Activated CD4-positive, alpha-beta memory T cell treated with anti-CD3 and anti-CD28 coated beads, Interleukin-2, amount 10 ng/mL, durations not matched to agents 7 days and 5 days (primary cell): ENCODE measurements at places on chromosomes 16 and 17.
A peak's percentile ranks its signal among the peaks of the same experiment; 100 is the strongest.

DNA sequence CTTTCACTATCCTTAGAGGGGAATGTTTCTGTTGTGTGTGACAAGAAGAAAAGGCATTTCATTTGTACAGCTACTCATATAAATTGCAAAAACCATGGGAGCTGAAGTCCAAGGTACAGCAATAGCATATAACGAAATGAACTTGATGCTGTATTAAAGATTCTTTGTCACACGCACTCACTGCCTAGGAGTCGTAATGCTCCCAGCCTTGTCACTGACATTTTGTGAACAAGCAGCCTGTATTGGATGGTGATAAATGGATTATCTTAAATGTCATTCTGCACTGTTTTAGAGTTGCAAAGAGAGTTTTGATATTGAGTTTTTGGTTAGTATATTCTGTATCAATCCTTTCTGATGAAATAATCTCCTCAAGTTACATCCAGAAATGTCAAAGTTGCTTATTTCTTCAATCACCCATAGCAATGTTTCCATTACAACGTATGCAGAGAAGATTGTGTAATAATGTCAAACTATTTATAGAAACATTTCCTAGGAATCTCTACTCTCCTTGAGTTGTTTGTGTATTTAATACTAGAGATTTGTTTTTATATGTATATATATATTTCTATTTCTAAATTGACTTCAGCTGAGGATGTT lies 270.6 kb downstream of the FTO start:
- DNase-seq, result no peak

DNA sequence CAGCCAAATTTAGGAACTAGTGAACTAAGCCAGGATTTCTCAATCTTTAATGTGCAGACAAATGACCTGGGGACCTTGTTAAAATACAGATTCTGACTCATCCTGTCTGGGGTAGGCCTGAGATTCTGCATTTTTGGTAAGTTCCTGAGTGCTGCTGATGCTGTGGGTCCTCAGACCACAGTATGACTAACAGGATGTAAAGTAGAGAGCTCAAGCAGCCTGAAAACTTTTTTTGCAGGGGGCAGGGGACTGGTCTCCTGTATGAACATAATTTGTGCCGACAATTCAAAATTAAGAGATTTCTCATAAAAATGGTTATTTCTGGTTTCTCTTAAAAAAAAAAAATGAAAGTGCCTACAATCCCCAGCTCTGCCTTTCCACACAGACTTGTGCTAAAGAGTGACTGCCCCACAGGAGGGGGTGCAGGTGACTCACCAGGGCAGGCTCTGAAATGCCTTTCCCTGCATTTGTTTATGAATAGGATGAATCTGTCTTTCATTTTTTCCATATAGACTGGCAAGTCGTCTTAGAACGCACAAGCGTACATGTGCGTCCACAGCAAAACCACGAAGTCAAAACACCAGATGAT lies 271.5 kb downstream of the PHKB start:
- peak; percentile 51 for DNase-seq

DNA sequence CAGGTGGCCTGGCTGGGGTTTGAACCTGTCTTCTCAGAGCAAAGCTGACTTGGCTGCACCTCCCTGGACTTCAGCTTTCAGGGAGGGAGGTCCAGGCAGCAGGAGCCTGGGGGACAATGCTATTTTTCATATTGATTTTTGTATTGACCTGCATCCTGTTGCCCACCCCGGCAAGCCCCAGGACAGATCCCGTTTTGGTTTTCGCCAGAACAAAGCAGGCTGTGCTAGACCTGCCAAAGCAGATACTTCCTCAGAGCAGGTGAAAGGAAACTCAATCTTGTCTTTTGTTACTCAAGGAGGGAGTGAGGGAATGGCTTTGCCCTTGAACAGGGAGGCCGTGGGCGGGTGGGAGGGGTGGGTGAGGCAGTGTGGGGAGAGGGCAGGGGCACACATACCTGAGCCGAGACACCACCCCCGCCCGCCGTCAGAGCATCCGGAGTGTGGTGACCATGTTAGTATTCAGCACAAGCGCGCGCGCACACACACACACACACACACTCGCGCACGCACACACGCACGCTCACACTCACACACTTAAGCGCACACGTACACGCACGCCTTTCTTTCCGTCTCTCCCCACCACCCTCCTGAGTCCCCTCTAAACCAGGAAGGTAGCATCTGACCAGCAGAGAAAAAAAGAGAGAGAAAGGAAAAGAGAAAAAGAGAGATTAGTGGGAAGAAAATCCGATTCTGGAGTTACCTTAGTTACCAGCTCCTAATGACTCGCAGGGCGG lies 59.5 kb downstream of the RAI1 start:
- peak; percentile 46 for DNase-seq

DNA sequence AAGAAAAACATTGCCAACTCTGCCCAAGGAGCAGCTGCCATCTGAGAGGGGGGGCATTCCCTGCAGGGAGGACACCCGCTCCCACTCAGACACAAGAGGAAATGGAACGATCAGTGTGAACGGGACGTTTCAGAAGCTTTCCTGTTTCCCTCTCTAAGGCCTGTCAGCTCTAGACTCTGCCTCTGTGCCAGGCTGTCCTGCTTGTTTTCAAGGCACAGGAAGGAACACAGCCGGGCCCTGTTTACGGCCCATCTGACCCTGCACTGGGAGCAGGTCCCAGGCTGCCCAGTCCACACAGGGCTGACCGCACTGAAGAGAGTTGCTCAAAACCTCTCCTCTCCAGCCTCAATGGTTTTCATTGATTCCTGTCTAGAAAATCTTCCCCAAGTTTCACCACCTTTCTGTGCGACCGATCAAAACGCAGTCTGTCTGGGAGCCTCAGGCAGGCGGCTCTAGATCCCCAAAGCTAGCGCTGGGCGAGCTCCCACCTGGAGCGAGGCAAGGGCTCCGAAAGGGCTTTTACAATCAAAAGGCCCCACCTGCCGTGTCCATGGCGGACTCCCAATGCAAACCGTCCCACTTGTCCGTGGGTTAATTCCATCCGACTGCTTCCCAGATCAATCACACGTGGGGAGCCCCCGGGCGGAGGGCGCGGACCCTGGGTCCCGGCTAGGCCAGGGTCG lies 1.5 kb downstream of the PIEZO1 start:
- peak; percentile 35 for DNase-seq

- DNase-seq, result peak; percentile 40
Observed at GRCh38 chr16:14286368-14287230, 215.5 kb downstream of the MRTFB start.

DNA sequence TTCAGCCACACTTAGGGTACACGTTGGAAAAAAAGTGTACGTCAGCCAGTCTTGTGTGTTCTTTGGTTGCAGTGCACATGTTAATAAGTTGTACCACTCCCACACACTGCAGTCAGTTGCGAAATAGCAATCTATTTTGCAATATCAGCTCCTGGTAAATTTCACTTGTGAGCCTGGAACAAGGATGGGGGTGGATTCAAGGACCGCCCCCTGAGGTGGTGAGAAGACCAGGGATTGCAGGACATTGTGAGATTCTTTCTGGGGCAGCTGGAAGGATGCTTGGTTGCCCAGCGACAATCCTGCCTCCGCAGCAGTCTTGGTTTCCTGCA lies 78.6 kb upstream of the ZFHX3 start:
- DNase-seq, result no peak

DNA sequence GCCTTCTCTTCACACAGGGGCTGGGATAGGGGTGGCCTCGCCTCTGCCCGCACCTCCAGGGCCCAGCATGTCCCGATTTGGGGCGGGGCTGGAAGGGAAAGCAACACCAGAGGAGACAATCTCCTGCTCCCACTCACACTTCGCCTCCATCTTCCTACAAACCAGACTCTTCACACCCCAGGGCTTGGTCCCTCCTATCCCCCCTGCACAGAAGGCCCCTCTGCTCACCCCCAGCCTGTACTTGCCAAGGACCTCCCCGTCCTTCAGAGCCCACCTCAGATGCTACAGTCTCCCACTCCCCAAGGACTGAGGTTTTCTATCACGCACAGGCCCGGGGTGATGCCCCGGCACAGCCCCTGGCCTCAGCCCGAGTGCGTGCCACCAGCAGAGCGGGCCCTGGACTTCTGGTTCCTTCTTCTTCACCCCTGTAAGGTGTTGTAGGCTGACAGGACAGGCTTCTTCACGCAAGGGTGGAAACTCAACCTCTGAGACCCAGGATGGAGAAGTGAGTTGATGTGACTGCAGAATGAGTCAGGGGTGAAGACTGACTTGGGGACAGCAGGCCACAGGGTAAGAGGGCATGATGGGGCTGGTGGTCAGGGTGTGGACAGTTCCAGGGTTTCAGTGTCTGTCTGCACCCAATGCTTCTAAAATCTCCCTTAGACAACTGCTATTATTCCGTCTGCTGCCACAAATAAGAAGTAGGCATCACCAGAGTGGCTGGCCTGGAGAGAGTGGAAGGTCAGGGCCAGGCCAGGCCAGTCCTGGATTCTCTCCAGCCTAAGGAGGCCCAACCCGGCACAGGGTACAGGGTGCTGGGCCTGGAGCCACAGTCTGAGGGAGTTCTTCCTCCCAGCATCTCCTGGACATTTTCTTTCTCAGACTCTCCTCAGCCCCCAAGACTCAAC lies 2.5 kb downstream of the ITGAE start:
- DNase-seq, result no peak

DNA sequence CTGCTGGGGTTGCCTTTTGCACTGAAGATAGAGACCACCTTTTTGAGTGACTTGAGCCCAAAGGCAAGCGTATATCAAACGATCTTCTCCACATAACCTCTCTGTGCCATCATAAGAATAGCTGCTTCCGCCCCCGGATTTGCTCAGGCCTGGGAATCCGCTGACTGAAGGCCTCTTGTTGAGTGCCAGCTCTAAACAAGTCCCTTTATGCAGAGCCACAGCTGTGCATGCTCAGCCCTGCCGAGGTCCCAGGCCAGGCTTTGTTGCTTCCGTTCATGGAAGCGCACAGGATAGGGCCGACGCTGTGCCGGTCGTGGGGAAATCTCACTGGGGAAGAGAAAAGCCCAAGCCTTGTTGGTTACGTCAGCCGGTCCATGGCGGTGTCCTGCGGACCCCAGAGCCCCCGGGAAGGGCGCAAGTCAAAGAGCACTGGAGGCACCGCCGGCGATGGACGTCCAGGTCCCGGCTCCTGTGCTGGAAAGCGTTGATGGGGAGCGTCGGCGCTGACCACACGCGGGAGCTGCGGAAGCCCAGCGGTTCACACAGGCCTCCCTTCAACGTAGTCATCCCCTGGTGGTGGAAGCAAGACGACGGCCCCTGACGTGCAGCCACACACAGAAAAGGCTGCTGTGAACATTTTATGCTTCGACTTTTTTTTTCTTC lies 23.5 kb upstream of the RPL13 start:
- no peak for DNase-seq

DNA sequence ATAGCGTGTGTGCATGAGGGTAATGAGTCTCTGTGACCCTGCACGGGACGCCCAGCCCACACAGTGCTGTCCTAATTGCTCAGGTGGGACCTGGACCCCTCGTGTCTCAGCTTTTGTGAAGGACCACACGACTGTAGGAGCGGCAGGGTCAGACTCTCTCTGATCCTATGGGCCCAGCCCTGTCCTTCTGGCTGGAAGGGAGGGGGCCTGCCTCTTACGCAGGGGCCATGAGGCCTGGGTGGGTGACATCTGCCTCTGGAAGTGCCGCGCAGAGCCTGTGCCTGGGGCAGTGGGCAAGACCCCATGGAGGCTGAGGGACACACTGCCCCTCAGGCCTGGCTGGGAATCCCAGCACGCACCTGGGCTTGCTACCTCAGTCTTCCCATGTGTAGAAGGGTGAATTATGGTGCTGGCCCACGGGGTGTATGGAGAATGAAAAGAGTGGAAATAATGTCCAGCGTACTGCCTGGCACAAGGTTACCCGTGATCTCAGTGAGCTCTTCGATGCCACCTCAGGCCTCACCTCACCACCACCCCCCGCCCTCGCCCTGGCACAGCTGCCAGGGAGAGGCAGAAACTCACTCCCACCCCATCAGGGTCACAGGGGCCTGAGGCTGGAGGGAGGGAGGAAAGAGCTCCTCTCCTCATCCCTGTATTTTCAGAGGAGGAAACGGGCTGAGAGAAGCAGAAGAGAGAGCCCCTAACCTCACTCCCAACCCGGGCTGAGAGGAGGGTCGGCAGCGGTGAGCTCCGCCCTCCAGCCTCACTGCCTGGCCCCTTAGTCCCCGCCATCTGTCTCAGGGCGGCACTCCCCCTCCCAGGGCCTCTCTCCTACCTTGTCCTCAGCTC lies 27.1 kb upstream of the DBNDD1 start:
- no peak for DNase-seq

- no peak for DNase-seq
Observed at GRCh38 chr17:77356109-77356689, 215.4 kb downstream of the SEC14L1 start.

DNA sequence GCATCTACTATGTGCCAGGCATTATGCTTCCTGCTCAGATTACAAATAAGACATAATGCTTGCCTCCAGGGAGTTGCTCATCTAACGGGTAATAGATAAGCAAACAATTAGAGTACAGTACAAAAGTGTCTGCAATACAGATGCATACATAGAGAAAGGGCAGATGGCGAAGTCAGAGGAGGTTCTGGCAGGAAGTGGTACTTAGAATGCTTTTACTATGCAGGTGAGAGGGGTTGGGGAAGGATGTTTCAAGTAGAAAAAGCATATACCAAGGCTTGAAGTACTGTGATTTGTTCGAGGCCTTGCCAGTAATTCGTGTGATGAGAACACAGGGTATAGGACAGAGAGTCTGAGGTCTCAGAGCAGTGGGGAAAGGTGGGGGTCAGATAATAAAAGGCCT lies 349.8 kb downstream of the UTP18 start:
- DNase-seq, result no peak

DNA sequence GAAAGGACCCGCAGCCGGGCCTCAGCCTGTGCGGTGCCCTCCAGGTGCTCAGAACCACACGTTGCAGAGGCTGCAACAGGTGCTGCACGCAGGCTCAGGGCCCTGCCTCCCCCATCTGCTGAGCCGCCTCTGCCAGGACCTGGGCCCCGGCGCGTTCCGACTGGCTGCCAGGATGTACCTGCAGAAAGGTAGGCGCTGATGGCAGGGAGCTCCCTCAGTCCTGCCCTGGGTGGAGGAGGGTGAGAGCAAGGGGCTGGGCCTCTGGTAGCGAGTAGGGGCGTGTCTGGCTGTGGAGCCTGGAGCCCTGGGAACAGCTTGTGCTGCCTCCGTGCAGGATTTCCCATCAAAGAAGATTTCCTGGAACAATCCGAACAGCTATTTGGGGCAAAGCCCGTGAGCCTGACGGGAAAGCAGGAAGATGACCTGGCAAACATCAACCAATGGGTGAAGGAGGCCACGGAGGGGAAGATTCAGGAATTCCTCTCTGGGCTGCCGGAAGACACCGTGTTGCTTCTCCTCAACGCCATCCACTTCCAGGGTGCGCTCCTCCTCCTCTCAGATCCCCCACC lies 4.4 kb downstream of the SERPINF2 start:
- DNase-seq, result no peak

DNA sequence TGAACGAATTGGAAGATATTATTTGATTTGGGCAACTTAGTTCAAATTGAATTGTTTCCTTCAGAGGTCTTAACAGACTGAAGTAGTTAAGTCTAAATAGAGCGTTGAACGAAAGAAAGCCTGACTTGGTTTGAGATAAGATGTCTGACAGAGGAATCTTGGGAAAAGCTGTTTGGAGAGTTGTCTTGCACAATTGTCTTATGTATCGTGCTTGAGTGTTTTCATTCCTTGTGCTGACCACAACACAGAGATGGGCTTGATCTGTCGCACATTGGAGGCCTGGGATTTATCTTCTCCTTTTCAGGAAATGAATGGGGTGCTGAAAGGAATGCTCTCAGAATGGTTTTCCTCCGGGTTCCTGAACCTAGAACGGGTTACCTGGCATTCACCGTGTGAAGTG lies 7.8 kb downstream of the MLYCD start:
- DNase-seq, result no peak
